SK-N-MC (cell line): ENCODE measurements at places on chromosomes 4 and X.
A peak's percentile ranks its signal among the peaks of the same experiment; 100 is the strongest.

GRCh38 chr4:127631420-127631819 lies 1.3 kb upstream of the INTU start:
- no peak for DNase-seq

GRCh38 chr4:127124919-127125318 lies 507.8 kb upstream of the INTU start:
- DNase-seq = no peak

GRCh38 chr4:38075370-38076152 lies 115.4 kb downstream of the PTTG2 start:
- DNase-seq = no peak

- DNase-seq = no peak
Measured at GRCh38 chr4:140291259-140291658, 82.2 kb upstream of the SCOC start.

DNA sequence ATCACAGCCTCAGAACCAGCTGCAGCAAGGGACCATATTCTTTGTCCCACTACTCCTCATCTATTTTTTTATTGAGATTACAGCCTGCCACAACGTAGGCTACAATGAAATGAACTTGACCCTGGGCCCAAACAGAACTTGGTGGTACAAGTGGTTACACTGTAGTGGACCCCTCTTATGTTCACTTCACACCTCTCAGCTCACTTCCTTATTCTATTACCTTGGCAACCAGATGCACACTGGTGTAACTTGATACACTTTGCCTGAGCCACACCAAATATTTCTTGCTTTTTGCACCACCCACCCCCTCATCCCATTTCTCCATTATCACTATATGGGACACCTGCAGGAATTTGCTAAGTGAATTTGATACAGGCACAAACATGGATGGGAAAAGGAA lies 105.8 kb downstream of the CXCL13 start:
- no peak for DNase-seq

DNA sequence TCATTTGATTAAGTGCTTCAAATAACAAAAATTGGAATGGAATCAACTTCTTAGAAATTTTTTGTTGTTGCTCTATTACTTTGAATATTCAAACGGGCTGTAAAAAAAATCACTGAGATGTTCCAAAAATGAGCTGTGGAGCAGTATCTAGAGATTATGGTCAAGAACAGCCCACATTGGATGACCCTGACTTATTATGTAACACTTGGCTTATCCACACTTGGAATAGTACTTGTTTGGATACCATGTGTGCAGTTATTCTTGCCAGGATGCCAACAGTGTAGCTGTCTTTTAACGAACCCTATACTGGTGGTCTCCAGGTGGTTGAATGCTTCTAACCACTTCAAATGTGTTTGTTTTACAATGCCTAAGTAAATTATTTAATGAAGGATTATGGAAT lies 64.9 kb upstream of the CAMK2D start:
- DNase-seq = no peak

DNA sequence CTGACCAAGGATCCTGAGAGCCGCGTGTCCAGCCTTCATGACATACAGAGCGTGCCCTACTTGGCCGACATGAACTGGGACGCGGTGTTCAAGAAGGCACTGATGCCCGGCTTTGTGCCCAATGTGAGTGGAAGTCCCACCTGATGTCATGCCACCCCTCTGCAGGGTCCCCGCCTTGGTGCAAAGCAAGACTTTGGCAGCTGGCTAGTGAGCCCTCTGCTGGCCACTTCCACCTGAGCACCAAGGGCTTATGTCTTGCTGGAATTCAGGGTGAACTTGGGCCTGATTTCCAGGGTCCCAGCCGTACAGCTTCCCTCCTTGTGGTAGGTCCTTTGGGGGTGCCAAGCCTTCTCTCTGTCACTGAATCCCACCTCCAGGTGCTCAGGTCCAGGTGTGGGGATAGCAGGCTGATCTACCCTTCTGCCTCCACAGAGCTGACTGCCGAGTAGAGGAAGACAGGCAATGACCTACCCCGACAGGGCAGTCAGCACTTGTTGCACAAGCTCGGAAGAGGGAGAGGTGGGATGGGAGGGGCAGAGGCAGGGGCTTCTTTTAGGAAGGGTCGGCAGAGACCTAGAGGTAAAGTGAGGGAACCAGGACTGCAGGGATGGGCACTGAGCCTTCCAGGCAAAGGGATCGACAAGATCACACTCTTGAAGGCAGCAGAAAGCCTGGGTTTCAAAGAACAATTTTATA lies 248.1 kb downstream of the EVC2 start:
- no peak for DNase-seq

DNA sequence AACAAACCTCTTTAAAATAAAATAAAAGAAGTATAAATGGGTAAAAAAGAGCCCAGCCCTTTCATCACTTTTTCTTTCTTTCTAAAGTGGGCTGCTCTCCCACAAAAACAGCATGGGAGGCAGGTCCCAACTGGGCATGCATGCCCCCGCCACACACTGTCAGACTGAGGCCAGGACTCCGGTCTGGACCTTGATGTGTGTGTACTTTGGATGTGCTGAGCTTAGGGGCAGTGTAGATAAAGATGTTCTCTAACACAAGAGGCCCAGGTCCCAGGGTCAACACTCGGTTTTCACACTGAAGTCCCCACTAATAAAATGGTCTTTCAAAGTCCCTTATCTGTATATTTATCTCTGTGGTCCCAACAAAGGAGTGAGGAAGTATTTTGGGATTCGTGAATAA lies 44.4 kb downstream of the ADGRA3 start:
- no peak for DNase-seq

DNA sequence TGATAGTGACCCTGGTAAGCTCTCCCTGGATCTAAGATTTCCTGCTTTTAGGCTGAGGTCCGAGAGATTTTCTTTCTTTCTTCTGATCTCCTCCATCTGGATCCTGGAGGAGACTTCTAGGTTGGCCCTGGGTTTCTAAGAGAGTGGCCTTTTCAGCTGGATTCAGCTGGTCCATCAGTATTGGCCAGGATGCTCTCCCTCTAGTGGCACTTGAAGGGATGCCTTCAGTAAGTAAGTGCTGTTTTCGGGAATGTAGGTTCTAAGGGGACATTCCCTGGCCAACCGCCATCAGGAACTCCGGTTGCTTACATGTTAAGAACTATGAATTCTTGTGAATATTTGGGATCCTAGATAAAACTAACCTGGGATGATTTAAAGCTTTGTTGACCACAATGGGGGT lies 56.9 kb downstream of the SERTM2 start:
- no peak for DNase-seq

GRCh38 chr4:183670960-183671555 lies 12.0 kb downstream of the TRAPPC11 start:
- no peak for DNase-seq

GRCh38 chr4:181261279-181261678 lies 981.9 kb upstream of the TENM3 start:
- DNase-seq = no peak

GRCh38 chrX:107725761-107726555 lies 49.6 kb downstream of the TSC22D3 start:
- DNase-seq = no peak

- DNase-seq = peak; percentile 91
Measured at GRCh38 chr4:165384598-165384997, 5.8 kb downstream of the CPE start.

DNA sequence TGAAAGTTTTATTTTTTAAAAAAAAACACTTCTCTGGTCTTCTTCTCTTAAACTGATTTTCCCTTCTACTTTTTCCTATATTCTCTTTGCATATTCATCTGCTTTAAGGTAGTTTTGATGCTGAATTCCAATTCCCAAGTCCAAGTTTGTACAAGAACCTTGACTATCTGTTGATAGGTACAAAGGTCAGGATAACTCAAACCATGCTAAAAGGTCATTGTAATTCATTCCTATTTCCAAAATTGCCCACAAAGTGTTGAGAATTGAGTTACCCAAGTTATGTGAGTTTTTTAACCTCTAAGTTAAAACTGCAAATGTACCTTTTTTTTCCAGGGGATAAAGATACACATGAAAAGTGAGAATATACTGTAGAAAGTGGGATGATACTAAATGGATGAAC lies 46.1 kb upstream of the TMEM192 start:
- DNase-seq = no peak

DNA sequence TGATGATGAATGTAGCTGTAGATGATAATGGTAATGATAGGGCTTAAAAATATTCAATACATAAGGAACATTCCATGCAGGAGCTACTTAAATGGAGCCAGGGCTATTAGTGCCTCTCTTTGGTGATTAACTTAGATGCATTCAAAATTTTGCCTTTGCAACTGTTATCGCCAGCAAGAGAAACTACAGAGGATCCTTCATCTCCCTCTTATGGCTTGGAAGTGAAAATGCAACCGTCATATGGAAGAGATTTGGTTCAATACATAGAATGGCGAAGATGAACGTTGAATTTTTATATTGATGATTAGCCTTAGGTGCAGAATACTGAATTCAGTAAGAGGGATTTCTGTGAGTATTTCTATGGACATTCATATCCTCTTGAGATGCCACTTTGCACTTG lies 134.5 kb upstream of the NLGN4X start:
- no peak for DNase-seq

- DNase-seq = no peak
Measured at GRCh38 chr4:1291091-1291490, 1.4 kb downstream of the MAEA start.

- DNase-seq = no peak
Measured at GRCh38 chr4:8640816-8641215, 48.3 kb downstream of the CPZ start.

GRCh38 chr4:165462009-165462408 lies 83.2 kb downstream of the CPE start:
- no peak for DNase-seq

GRCh38 chr4:94304365-94304971 lies 38.2 kb downstream of the HPGDS start:
- peak; percentile 22 for DNase-seq

- DNase-seq = no peak
Measured at GRCh38 chr4:31291238-31291637, 571.1 kb downstream of the PCDH7 start.

DNA sequence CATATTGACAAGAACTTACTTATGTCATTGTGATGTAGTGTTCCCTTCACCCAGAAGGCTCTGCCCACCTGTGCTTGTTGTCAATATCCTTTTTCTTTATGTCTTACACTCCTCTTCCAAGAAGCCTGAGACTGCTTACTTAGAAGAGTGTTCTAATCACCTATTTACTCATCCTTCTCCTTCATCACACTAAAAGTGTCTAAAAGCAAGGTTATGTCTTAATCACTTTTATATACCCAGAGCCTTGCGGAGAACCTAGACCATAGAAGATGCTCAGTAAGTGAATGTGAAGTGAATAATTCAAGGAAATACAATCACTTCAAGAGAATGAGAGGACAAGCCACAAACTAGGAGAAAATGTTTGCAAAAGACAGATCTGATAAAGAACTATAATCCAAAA lies 177.6 kb upstream of the S100G start:
- no peak for DNase-seq

- DNase-seq = no peak
Measured at GRCh38 chrX:15873566-15873965, 19.0 kb upstream of the AP1S2 start.

DNA sequence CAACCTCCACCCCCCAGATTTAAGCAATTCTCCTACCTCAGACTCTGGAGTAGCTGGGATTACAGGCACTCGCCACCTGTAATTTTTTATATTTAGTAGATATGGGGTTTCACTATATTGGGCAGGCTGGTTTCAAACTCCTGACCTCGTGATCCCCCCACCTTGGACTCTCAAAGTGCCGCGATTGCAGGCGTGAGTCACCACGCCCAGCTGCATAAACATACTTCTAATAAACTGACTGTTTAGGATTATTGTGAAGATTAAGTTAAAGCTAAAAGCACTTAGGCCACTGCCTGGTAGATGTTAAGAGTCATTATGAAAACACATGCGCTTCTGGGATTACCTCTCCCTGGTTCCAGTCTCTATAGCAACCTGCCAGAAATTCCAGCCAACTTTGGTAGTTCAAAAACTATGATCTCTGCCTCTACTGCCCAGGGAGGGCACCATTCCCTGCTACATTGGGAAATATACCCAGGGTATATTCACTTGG lies 30.2 kb upstream of the GRIA3 start:
- DNase-seq = no peak

DNA sequence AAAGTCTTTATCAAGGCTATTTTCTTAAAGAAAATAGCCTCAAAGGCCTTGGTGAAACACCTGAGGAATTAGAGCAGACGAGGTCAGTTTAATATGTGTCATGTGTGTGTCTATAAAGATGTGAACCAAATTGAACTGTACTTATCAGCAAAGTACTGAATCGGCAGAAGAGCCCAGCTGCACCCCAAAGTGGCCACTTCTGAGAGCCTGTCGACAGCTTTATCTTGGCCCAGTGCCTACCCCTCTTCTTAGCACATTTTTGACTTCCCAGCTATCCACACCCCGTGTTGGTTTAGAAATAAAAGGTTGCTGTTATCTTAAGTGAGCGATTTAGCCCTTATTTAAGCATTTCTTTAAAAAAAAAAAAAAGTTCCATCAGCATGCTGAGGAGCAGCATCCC lies 329.7 kb downstream of the FBXW7 start:
- no peak for DNase-seq

- DNase-seq = no peak
Measured at GRCh38 chr4:152189451-152190179, 346.3 kb downstream of the FBXW7 start.

DNA sequence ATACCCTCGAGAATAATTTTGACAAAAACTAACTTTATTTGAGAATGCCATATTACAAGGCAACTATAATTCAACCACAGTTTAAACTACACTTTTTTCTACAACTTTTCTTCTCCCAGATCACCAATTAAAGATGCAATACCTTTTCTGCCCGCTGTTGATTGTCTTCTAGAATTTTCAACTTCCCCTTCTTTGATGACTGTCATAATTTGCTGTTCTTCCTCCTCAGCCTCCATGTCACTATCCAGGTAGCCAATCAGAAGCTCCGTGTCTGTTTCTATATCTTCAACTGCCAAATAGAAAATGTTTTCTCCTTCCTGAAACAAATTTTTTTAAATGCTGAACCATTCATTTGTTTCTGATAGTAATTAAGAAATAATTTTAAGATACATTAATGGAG lies 101.5 kb downstream of the PRDM5 start:
- no peak for DNase-seq

DNA sequence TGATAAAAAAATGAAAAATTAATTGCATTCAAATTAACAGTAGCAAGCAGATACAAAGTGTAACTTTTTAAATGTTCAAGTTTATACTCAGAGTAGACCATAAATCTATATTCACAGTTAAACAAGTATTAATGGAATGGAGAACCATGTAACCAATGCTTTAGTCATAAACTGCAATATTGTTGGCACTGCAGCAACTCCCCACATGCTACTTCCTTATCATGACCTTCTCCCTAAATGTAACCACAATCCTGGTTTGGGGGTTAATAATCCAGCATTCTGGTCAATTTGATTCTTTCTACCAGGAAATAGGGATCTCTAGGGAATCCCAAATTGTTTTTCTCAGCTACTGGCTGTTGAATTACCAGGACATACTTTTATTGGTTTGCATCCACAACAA lies 223.9 kb upstream of the DCAF8L1 start:
- no peak for DNase-seq

- no peak for DNase-seq
Measured at GRCh38 chr4:8188085-8188484, 11.0 kb upstream of the SH3TC1 start.

- no peak for DNase-seq
Measured at GRCh38 chrX:70128071-70128470, 5.2 kb upstream of the IGBP1 start.

- DNase-seq = no peak
Measured at GRCh38 chrX:45781901-45782553, 581.4 kb upstream of the DIPK2B start.
